ENCODE measurements at places on chromosomes 13 and 19. TPM values are rescaled to one million over a fixed set of nuclear protein-coding genes. Genes with fewer than 3 reads are reported as not detected.

RNF17 gene
- not detected for total RNA-seq

MPND gene
- 10.8 TPM for total RNA-seq

- no peak for DNase-seq
These were observed 14.0 kb upstream of the GPR4 start for GRCh38 chr19:45615795-45616703.

DNA sequence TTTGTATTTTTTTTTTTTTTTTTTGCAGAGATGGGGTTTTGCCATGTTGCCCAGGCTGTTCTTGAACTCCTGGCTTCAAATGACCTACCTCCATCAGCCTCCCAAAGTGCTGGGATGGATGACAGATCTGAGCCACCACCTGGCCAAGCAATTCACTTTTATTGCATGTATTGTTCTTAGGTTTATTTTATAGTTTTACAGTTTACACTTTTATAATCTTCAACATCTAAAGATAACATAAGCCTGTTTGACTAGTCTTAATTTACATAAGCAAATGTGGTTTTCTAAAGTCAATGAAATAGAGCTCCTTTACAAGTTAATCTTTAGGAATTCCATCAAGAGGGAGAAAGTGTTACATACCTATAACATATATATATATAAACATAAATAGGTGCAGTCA, 9.5 kb upstream of the MPV17L2 start:
- DNase-seq: no peak

GRCh38 chr19:16536130-16536529, 6.1 kb downstream of the CHERP start:
- DNase-seq: no peak

OVOL3 gene
- not detected for total RNA-seq

Measured in thoracic aorta (tissue), 2 donors.